IMR-90 (cell line): ENCODE measurements at places on chromosomes 2 and 18. TPM values are rescaled to one million over a fixed set of nuclear protein-coding genes. Genes with fewer than 3 reads are reported as not detected.

The CHRNG gene
- total RNA-seq = not detected in 2 replicates

The GRB14 gene
- total RNA-seq = not detected in 2 replicates

The NTSR2 gene
- total RNA-seq = not detected in 2 replicates

The TM4SF20 gene
- total RNA-seq = under 0.01 TPM in 2 replicates

The SRD5A2 gene
- not detected in 2 replicates for total RNA-seq

The OR6B3 gene
- total RNA-seq = not detected in 2 replicates

The FEV gene
- total RNA-seq = not detected in 2 replicates

The KIAA2012 gene
- total RNA-seq = under 0.01 TPM in 2 replicates

The KCTD18 gene
- total RNA-seq = 10.4 and 12.8 TPM in 2 replicates

DNA sequence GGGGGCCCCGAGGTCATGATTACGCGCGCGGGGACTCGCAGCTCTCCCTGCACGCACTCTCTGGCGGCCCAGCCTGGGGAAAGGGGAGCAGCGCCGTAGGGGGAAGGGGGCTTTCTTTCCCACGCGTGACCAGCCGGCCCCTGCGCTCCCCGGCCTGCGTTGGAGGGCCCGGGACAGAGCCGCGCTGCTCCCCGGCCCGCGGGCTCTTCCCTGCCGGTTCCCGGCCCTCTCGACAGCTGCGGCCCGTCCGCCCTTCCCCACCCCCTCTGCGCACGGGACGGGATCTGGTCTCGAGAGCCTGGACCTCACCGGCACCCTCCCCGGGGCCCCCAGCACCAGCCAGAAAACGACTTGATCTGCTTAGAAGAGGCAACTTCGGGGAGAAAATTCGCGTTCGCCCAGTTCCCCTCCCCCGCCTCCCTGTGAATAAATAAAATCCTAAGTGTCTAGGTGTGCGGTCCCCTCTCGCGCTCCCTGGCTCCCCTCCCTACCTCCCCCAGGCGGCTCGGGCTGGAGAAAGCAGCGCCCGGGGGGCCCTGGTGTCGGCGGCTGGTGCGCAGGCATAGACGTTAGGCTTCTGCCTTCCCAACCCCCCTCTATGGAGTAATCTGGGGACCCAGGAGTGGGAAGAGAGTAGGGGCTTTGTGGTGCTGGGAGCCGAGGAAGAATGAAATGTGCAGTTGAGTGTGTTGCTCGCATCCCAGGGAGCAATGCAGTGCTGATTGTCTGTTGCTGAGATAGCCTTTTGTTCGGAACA lies 803 bp upstream of the FIGN start:
- DNase-seq = no peak
- no peaks in the 10 kb centered on the region; the same call in none of the 2 replicates for H3K4me1 ChIP-seq
- H3K27me3 ChIP-seq = peaks cover 3% of the 10 kb centered on the region
- H3K4me3 ChIP-seq = peak overlapping the region; percentile 55

GRCh38 chr2:27752551-27753237 lies 18.8 kb upstream of the MRPL33 start:
- no peak overlapping the region for H3K27ac ChIP-seq
- H3K27me3 ChIP-seq = no peaks in the 10 kb centered on the region
- no peak for DNase-seq
- H3K4me3 ChIP-seq = no peak overlapping the region

- H3K4me3 ChIP-seq = no peak overlapping the region
- no peaks in the 10 kb centered on the region for H3K4me1 ChIP-seq
- no peak overlapping the region for H3K27ac ChIP-seq
- H3K36me3 ChIP-seq = no peaks in the 10 kb centered on the region
Measured at GRCh38 chr2:128037649-128038048, 9.8 kb upstream of the SAP130 start.

DNA sequence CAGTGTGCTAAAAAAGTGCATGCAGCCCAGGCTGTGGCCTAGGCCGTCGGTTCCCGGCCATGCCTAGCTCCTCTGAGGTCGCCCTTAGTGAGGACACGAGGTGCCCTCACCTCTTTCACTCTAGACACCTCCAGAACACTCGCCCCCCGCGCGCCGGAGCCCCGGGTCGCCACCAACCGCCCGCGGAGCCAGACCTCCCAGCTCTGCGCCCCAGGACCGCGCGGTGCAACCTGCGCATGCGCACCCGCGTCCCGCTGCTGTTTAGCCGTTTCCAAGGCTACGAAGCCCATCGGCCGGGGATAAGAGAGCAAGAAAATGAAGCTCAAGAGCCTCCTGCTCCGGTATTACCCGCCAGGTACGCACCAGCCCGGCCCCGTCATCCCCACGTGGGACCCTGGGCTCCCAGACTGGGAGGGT lies at the start of gene DAW1:
TSS of gene DAW1 (plus strand) at position 257 of the 417 bp plus-strand sequence. CDS start at position 316, 59 bp downstream.
- peaks cover 7% of the 10 kb centered on the region for H3K4me1 ChIP-seq
- H3K36me3 ChIP-seq = no peaks in the 10 kb centered on the region
- no peaks in the 10 kb centered on the region for H3K27me3 ChIP-seq

DNA sequence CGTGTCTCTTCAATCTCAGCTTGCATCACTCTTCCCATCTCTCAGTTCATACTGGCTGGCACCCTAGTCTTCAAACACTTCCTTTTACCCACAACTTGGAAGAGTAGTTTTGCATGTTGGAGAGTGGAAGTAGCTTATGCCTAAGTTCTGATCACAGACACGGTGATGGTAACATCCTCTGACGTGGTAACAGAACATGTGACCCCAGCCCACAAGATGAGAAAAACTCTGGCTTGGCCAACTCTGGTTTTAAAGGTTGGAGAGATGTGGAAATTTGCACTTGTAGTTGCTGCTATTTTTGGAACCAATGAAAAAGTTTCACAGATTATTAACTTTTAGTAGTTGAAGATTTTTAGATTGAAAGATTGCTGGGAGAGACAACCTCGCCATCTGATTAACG lies 155.4 kb upstream of the SLC35G4 start:
- H3K27ac ChIP-seq = no peak overlapping the region
- no peak for DNase-seq
- H3K4me3 ChIP-seq = no peak overlapping the region
- no peaks in the 10 kb centered on the region for H3K36me3 ChIP-seq
- no peaks in the 10 kb centered on the region for H3K27me3 ChIP-seq
- H3K4me1 ChIP-seq = no peaks in the 10 kb centered on the region

- no peak overlapping the region for H3K27ac ChIP-seq
- DNase-seq = no peak
- H3K27me3 ChIP-seq = no peaks in the 10 kb centered on the region
Measured at GRCh38 chr2:204662956-204663355, 117.7 kb downstream of the PARD3B start.

- peak; percentile 32 for DNase-seq
- peak overlapping the region; percentile 86 for H3K27ac ChIP-seq
- no peaks in the 10 kb centered on the region for H3K36me3 ChIP-seq
- peaks cover 16% of the 10 kb centered on the region for H3K4me1 ChIP-seq
- no peaks in the 10 kb centered on the region for H3K27me3 ChIP-seq
Measured at GRCh38 chr2:156436497-156437085, 412 bp downstream of the GPD2 start.

DNA sequence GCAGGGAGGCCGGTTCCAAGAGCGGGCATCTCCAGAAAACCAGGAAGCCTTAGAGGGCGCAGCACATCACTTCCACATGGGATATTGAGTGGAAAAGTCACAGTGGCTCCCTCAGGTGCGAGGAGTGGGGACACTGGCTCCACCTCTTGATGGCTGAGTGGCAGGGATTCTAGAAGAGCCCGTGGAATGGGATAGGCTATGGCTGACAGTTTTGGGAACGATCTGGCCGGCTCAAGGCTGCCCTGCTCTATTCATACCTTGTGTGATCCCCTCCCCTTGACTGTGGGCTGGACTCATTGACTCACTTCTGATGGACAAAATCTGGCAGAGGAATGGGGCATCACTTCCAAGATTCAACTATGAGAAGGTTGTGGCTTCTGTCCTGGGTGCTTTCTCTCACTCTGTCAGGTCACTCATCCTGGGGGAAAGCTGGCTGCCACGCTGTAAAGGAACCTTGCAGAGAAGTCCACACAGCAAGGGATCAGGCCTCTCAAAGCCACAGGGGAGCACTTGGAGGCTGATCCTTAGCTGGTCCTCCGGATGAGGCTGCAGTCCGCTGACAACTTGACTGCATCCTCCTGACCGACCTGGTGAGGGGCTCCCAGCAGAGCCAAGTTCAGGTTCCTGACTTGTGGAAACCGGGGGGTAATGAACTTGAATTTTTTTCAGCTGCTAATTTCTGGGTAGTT lies 46.7 kb upstream of the HS6ST1 start:
- no peak overlapping the region for H3K27ac ChIP-seq
- H3K27me3 ChIP-seq = no peaks in the 10 kb centered on the region
- no peak overlapping the region for H3K4me3 ChIP-seq
- peaks cover 16% of the 10 kb centered on the region for H3K4me1 ChIP-seq

GRCh38 chr2:162103443-162104009 lies 29.5 kb upstream of the DPP4 start:
- H3K36me3 ChIP-seq = no peaks in the 10 kb centered on the region
- peak; percentile 29 for DNase-seq
- H3K4me3 ChIP-seq = no peak overlapping the region
- H3K4me1 ChIP-seq = no peaks in the 10 kb centered on the region
- H3K27me3 ChIP-seq = no peaks in the 10 kb centered on the region

DNA sequence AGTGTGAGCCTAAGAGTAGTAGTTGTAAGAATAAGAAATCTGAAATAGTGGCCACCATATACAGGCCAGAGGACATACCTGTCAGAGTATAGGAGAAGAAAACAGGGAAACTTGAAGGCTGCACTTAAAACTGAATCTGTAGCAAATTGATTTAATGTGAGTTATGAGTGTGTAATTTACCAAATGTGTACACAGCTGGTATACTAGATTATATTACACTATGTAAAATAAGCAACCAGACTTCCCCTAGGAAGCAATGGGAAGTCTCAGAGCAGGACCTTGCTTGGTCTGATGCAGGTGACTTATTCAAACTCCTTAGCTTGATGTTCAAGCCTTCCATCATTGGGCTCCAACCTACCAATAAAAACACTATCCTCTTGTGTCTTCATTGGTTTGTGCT lies 17.3 kb upstream of the EPC2 start:
- no peaks in the 10 kb centered on the region for H3K4me1 ChIP-seq
- no peak overlapping the region for H3K4me3 ChIP-seq
- H3K27ac ChIP-seq = no peak overlapping the region
- H3K36me3 ChIP-seq = no peaks in the 10 kb centered on the region

DNA sequence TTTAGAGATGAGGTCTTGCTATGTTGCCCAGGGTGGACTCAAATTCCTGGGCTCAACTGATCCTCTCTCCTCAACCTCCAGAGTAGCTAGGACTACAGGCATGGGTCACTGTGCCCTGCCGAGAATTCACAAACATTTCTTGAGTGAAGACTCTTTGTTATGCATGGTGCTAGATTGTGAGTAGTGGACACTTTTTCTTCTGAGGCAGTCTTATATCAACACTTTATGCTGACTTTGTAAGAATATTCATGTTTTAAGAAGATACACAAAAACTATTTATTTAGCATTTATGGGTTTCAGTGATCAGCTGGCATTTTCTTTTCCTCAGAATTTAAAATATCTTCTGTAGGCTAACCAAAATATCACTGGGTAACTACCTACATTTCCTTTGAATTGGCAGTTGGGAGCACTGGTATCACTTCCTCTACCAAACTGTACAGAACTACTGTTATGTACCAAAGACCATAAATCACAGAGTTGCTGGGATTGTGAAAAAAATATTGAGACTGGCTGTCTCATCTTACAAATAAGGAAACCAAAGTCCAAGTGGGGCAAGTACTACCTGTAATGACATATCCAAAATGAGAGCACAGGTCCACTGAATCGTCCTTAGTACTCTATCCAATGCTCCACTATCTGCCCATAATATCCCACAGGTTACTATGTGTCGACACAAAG lies 34.0 kb downstream of the DOCK10 start:
- H3K4me1 ChIP-seq = peaks cover 10% of the 10 kb centered on the region
- H3K27ac ChIP-seq = no peak overlapping the region
- H3K36me3 ChIP-seq = no peaks in the 10 kb centered on the region
- no peak for DNase-seq
- H3K27me3 ChIP-seq = no peaks in the 10 kb centered on the region

DNA sequence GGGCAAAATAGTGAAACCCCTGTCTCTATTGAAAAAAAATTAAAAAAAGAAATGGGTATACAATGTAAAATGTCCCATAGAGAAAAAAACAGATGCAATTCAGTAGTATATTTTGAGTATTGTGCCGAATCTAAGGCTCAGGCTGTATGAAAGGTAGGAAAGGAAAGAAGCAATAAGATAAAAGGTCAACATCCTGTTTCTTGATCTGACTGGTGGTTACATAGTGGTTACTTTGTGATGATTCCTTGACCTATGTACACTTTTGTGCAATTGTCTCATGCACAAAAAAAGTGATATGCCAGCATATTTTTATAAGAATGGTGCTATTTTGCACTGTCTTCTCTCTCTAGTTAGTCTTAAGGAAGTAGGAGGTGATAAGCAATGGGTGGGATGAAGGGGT lies 1333.7 kb upstream of the TMEFF2 start:
- H3K27me3 ChIP-seq = no peaks in the 10 kb centered on the region
- no peaks in the 10 kb centered on the region for H3K36me3 ChIP-seq
- no peak overlapping the region for H3K27ac ChIP-seq
- H3K4me1 ChIP-seq = no peaks in the 10 kb centered on the region
- no peak overlapping the region for H3K4me3 ChIP-seq
- no peak for DNase-seq

DNA sequence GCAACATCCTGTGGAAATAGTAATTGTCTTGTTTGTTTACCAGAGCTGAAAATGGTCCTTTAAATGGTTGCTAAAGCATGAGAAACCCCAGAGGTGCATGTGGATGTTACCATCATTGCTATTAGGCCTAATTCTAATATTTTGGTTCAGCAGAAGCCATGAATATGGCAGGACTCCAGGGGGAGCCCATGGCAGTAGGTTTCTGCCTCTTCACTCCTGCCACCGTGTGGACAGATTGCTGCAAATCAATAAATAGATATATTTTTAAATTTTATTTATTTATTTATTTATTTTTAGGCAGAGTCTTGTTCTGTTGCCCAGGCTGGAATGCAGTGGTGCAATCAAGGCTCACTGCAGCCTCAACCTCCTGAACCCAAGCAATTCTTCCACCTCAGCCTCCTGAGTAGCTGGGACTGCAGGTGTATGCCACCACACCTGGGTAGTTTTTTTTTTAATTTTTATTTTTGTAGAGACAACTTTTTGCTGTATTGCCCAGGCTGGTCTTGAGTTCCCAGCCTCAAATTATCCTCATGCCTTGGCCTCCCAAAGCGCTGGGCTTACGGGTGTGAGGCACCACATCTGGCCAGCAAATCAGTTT lies 54.9 kb upstream of the CAPN13 start:
- H3K27me3 ChIP-seq = no peaks in the 10 kb centered on the region
- no peaks in the 10 kb centered on the region for H3K4me1 ChIP-seq
- peak; percentile 73 for DNase-seq
- H3K4me3 ChIP-seq = no peak overlapping the region
- no peaks in the 10 kb centered on the region for H3K36me3 ChIP-seq

DNA sequence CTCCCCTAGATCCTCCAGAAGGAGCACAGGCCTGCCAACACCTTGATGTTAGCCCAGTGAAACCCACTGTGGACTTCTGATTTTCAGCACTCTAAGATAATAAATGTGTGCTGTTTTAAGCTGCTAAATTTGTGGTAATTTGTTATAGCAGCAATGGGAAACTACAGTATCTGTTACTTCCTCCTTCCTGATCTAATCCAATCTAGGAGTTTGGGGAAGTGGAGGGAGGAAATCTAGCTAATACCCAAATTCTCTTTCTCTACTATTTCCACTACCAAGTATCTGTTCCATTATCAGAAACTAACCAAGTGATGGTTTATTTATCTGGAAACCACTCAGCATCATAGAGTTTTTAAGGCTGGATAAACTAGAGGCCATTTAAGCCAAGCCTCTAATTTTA lies 64.9 kb downstream of the AFF3 start:
- peaks cover 15% of the 10 kb centered on the region for H3K36me3 ChIP-seq
- no peak overlapping the region for H3K4me3 ChIP-seq
- peaks cover 4% of the 10 kb centered on the region for H3K4me1 ChIP-seq

- H3K27me3 ChIP-seq = peaks cover 8% of the 10 kb centered on the region; the same call in 1 of the 2 replicates
- no peaks in the 10 kb centered on the region for H3K4me1 ChIP-seq
- no peak overlapping the region for H3K4me3 ChIP-seq
- H3K27ac ChIP-seq = no peak overlapping the region
- H3K36me3 ChIP-seq = no peaks in the 10 kb centered on the region
Measured at GRCh38 chr2:91839904-91840868, 3031.0 kb upstream of the TEKT4 start.
